ENCODE measurements at places on chromosomes 4 and X.

DNA sequence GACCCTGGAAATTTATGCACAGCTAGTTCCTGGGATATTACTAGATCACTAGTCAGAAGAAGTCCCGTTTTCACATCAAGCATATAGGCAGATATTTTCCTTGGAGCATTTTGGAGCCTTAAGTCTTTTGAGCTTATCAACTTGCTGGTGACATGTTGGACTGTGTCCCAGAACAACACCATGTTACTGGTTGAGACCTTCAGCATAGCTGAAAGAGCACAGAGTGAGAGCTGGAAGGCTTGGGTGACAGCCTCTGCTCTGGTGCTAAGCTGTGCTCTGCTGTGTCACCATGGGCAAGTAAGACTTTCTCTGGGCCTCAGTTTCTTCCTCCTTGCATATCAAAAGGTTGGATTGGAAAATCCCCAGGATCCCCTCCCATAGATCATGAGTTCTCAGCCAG is 116.6 kb upstream of the FRMPD4 start:
- no peak for DNase-seq

DNA sequence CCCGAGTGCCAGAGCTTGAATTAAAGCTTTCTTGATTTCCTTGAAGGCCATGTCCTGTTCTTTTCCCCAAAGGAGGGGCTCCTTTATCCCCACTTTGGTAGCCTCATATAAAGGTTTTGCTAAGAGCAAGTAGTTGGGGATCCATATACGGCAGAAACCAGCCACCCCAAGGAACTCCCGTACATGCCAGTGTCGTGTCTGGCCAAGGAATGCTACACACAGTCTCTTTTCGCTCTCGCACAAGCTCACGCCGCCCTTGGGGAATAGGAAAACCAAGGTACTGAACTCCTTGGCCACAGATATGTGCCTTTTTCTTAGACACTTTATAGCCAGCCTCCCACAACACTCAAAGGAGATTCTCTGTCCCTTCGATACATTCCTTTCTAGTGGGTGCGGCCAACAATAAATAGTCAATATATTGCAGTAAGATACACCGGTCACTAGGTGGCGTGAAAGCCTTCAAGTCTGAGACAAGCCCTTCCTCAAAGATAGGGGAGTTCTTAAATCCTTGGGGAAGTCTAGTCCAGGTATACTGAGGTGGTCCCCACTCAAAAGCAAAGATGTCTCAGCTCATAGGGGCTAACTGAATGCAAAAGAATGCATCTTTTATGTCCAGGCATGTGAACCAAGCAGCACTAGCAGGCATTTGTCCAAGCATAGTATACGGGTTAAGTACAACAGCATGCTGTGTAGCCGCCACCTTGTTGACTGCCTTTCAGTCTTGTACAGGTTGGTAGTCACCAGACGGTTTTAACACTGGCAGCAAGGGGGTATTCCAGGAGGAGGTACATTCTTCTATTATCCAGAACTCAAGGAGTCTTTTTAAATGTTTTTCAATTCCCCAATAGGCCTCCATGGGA is 57.8 kb upstream of the XAGE1B start:
- peak; percentile 51 for DNase-seq

DNA sequence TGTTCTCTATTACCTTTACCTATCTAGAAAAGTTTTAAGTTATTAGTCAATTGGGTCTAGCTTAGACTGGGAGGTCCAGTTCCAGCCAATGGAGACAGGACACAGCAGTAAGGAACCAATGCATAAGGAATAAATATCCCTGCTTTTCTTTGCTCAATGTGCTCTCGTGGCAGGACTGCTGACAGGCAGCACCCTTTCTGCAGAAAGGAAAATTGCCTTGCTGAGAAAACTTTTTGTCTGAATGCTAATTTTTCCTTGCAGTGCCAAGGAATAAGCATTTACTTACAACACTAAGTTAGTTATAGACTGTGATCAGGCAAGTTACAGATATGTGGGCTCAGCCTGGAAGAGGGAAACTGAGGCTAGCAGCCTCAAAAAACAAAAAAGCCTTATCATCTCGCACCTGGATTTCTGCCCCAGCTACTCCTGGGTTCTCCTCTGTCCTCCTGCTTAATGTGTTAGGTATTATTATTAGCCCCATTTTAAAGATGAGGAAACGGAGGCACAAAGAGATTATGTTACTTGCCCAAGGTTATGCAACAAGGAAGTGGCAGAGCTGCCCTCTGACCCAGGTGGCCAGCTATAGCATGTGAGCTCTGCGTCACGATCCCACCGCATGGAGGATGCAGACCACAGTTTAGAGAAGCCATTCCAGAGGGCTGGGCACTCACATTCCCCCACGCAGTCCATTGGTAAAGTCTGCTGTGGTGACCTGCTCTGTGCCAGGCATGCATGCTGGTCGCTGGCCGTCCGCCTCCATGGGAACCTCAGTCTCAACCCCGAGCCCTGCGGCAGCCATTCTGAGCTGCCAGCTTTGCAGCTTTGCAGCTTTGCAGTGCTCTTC is 40.5 kb upstream of the C4orf50 start:
- DNase-seq: no peak

- DNase-seq: peak; percentile 28
These were observed 1.3 kb upstream of the OTUD5 start for GRCh38 chrX:48958635-48959094.

DNA sequence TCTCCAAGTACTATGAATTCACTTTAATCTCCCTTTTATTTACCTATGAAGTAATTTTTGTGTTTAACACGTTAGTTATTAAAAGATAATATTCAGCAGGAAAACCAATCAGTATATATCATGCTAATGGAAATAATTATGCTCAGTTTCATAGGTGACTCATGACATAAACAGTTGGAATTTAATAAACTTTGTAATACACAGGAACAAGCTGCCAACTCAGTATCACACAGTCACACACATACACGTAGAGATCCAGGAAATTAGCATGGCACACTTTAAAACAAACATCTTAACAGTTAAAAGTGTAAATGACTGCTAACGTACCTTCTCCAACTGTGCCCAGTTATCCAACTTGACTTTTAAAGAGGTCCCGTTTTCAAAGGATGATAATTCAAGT is 2.3 kb downstream of the SPATA4 start:
- no peak for DNase-seq

GRCh38 chrX:39331082-39331704 is 529.9 kb downstream of the MID1IP1 start:
- DNase-seq: peak; percentile 26

All from CD4-positive, alpha-beta T cell treated with Interleukin-17A for 4 hours (primary cell).